ENCODE measurements at places on chromosomes 6 and 20.
A peak's percentile ranks its signal among the peaks of the same experiment; 100 is the strongest.

DNA sequence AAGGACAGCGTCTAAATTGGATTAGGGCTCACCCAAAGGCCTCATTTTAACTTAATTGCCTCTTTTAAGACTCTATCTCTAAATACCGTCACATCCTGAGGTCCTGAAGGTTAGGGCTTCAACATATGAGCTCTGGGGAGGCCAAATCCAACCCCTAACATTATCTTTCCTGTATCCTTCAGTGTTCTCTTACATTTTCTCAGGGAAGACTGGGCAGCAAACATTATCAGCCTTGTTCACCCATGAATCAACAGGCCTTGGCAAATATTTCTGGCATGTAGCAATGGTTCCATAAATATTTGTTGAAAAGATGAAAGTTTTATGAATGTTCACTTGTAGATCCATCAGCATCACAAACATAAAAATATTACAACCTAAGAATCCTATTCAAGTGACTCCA lies 24.6 kb upstream of the FOXF2 start:
- no peak for DNase-seq

DNA sequence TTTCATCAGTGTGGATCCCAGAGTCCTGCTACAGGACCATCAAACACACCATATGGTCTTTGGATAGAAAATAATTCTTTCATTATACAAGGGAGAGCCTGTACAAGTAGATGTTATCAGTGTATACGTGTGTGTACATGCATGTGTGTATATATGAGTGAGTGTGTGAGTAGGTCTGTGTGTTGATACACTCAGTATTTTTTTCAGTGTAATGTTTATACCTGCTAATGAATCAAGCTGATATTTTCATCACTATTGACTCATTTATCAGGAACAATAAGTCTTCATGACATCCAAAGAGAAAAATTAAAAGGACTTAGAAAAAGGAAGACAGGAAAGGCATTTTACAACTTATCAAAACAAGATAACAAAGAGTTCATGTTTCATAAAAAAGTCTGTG lies 66.5 kb downstream of the EPM2A start:
- no peak for DNase-seq

DNA sequence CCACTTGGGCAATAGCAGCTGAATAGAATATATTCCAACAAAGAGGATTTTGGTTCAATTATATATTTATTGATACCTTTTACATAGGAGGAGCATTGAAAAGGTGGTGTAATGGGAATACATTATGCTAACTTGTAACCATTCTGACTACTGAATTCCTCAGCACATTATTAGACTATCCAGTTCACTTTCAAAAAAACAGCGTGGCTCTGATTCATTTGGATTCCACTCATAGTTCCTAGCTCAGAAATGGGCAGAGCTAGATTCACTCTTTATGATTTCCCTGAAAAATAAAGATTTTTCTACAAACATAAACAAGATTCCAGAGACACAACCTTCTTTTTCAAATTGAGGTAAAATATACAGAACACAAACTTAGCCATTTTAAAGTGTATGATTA lies 9.2 kb upstream of the TRERF1 start:
- no peak for DNase-seq

GRCh38 chr6:130587778-130588520 lies 222.1 kb downstream of the TMEM200A start:
- DNase-seq = no peak

GRCh38 chr20:23254505-23254904 lies 96.1 kb upstream of the NXT1 start:
- no peak for DNase-seq

GRCh38 chr6:168782187-168782751 lies 341.3 kb downstream of the SMOC2 start:
- no peak for DNase-seq

- DNase-seq = no peak
Measured at GRCh38 chr6:113824411-113824810, 32.7 kb upstream of the MARCKS start.

DNA sequence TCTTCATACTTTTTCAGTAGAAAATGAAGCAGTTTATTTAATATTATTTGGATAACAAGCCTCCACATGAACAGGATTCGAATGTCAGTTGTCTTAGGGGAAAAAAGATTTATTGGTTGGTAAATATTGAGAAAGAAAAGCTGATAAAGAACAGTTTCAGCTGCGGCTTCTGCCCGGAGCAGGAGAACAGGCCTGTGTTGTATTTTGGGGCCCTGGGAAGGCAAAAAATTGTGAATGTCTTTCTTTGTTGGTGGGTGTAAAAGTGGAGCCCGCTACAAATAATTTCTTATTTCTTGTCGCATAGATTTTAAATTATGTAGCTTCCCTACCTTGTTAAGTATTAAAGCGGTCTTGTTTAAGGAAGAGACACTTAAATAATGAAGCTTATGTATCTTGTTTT lies 90.5 kb upstream of the PAX1 start:
- peak; percentile 35 for DNase-seq

DNA sequence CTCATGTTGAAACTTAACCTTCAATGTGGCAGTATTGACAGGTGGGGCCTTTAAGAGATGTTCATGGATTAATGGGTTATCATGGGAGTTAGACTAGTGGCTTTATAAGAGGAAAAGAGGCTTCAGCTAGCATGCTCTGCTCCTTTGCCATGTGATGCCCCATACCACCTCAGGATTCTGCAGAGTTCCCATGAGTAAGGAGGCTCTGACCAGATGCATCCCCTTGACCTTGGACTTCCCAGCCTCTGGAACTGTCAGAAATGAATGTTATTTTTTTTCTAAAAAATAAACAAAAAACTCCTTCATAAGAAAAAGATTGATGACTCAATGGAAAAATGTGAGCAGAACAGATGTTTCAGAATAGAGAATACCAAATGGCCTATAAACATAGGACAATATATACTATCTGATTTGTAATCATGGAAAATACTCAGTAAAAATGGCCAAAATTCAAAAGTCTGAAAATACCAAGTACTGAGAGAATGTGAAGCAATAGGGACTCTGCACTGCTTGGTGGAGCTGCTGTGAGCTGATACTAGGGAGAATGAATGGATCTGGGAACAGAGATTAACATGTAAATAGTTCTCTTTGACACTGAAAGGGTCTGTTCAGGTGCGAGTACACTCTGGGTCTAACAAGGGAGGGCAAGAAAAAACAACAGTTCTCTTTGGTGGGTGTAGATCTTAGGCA lies 7.4 kb upstream of the TRIM39 start:
- no peak for DNase-seq

- DNase-seq = no peak
Measured at GRCh38 chr6:31401403-31401802, 2.0 kb upstream of the MICA start.

DNA sequence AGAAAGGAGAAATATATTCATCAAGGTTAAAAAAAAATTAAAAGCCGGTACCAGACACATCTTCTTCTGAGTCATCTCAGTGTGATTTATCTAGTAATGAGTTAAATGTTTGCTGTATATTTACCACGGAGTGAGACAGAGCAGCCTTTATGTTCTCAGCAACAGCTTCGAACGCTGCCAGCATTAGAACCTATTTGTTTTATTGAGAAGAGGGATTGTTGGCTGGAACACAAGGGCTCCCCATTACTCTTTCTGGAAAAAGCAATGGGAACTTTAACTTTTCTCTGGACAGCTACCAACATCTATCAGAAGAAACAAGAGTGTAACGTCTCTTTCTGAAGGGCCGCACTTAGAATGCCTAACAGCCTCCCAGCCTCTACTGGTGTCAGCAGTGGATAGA lies 105.3 kb upstream of the TAB2 start:
- DNase-seq = no peak

- DNase-seq = no peak
Measured at GRCh38 chr20:16662467-16662866, 67.4 kb upstream of the SNRPB2 start.

DNA sequence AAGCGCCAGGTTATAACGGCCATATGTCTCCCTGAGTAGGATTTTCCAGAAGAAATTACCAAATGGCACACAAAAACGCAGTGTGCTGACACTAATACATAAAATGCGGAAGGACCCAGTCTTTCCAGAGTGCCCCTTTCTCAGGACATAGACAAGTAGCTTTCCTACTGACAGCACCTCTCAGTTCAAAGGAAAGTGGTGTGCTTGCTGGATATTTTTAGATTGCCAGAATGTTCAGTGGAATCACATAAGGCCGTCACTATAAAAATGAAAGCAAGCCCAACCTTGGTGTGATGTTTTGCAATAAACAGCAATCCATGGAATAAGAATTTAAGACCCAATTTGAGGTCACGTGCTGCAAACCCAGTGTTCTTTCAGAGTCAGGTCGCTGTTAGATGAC lies 135.5 kb upstream of the AGPAT4 start:
- DNase-seq = no peak

- DNase-seq = no peak
Measured at GRCh38 chr20:54189630-54190029, 15.8 kb upstream of the CYP24A1 start.

GRCh38 chr20:17985388-17986018 lies 16.7 kb downstream of the MGME1 start:
- DNase-seq = no peak

GRCh38 chr6:18168264-18168663 lies 13.0 kb downstream of the KDM1B start:
- no peak for DNase-seq
